Uterus (tissue), 4 donors: ENCODE measurements at places on chromosomes 2 and 18. TPM values are rescaled to one million over a fixed set of nuclear protein-coding genes. Genes with fewer than 3 reads are reported as not detected.

TPGS2 gene
- 42.3 TPM for total RNA-seq

KYNU gene
- not detected for total RNA-seq

CSRNP3 gene
- total RNA-seq: 1.0 TPM

SLC30A3 gene
- total RNA-seq: 0.88 TPM

IL37 gene
- total RNA-seq: not detected

FAM228B gene
- 47.6 TPM for total RNA-seq

VAPA gene
- total RNA-seq: 253 TPM

CDK15 gene
- total RNA-seq: 0.88 TPM

CYS1 gene
- 7.2 TPM for total RNA-seq

UCN gene
- not detected for total RNA-seq
